ENCODE measurements at places on chromosomes 4 and X.
A peak's percentile ranks its signal among the peaks of the same experiment; 100 is the strongest.

DNA sequence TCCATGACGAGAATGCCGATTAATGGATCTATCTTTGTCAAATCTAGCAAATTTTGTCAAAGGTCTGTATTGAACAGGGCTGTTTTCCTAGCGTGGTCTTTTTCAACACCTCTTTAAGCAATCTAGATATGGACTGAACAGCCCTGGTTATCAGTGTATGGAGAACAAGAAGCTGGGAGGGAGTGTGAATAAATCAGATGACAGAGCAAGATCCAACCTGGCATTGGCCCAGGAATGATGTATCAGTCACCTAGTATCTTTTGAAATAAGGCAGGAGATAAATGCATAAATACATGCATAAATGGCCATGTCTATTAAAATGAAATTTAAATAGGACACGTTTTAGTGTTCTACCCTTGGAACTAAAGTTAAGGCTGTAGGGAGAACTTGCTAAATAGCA lies 15.7 kb upstream of the AP1S2 start:
- DNase-seq = no peak

GRCh38 chrX:17596546-17597205 lies 140.6 kb upstream of the SCML1 start:
- no peak for DNase-seq

- peak; percentile 96 for DNase-seq
Measured at GRCh38 chr4:185839194-185839712, 27.3 kb upstream of the SORBS2 start.

DNA sequence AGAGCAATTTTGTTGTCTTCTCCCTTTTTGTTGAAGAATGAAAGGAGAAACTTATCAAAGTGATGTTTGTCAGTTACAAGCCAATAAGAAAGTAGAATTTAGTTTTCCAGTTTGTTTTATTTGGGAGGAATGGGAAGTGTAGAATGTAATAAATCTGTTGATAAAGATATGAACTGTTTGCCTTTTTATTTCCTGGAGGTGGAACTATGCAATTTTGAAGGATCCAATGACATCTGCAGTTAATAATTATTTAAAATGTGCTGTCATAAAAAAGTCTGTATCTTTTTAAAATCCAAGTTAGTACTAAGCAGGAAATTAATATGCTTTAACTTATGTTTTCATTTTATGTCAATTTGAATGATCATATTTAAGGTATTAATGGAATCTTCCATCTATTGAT lies 44.9 kb downstream of the PF4 start:
- no peak for DNase-seq

- DNase-seq = no peak
Measured at GRCh38 chr4:56691425-56691824, 10.3 kb upstream of the HOPX start.

DNA sequence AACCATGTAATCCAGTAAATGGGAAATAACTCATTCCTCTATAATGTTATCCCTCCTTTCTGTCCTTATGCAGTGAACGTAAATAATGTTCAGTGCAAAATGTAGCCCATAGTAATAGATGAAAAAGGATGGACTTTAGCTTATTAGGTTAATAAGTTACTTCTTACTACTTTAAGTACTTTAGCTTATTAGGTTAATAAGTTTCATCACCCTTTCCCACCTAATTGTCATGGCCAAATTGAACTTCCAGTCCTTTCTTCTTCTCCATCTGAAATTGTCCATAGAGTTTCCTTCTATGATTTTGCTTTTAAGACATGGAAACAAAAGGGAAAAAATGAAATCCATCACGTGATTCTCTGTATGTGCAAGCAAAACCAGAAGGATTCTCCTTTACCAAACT lies 15.2 kb upstream of the TMEM165 start:
- no peak for DNase-seq

DNA sequence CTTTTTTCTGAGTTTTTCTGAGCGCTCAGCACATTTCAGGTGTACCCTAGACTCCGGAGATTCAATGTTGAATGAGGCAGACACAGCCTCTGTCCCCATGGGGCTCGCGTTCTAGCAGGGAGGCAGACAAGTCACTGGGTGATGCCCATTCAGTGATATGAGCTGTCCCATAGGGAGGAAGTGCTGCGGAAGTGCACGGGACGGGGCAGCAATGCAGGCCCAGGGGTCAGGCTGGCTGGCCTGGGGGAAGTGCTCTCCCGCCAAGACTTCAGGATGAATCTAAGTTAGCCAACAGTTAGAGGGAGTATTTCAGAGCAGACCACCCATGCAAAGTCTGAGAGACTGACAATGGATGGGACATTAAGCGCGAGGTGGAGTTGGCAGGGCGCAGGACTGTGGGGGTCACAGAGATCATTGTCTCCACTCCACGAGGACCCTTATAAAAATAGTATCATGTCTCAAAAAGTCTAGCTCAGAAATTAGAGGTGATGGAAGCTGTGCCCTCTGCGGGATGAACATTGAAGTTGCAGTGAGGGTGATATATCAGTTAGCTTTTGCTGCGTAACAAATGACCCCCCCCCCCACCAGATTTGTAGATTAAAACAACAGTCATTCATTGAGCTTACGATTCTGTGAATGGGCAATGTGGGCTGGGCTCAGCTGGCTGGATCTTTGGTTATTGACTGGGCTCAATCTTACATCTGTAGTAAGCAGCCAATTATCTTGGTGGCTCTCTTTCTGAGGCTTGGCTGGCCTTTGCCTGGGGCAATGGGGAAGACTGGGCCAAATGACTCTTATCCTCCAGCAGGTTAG lies 16.4 kb downstream of the PSAPL1 start:
- DNase-seq = no peak

DNA sequence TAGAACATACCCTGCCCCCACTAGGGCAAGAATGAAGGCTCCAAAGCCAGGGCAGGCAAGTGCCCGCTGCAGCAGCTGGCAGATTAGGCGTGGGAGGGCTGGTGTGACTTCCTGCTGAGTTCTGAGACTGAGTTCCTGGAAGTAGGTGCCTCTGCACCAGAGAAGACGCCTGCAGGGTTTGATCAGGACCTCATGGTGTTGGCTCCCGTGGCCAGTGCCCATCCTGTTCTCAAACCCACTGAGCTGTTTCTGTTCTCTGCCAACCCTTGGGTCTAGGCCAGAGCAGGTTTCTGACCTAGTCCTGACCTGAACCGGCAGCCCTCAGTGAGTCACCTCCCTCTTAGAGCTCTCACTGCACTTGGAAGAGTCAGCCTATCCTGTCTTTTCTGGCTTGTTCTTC lies 220.7 kb downstream of the HS6ST2 start:
- DNase-seq = no peak

- DNase-seq = peak; percentile 88
Measured at GRCh38 chr4:5165420-5166369, 114.4 kb downstream of the STK32B start.

- DNase-seq = no peak
Measured at GRCh38 chr4:123817025-123817688, 420.6 kb downstream of the SPRY1 start.

- DNase-seq = peak; percentile 19
Measured at GRCh38 chr4:100190643-100191600, 654 bp upstream of the DDIT4L start.

DNA sequence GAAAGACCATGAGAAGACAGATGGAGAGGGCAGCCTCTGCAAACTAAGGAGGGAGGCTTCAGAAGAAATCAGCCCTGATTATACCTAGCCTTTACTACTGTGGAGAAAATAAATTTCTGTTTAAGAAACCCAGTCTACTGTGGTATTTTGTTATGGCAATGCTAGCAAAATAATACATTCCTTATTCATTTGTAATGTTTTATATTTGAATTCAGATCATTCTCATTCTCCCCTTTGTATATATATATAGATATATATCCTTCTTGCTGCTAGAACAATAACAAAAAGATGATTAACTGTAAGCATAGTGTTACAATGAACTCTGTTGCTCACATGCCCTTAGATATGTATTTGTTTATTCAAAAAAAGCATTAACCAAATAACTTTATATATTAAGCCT lies 22.5 kb downstream of the DMD start:
- peak; percentile 22 for DNase-seq
